Tibial nerve (tissue), 4 donors: ENCODE measurements at places on chromosomes 7 and 10.

- DNase-seq = no peak
These were observed 778.8 kb downstream of the LRMDA start for GRCh38 chr10:76210211-76210610.

GRCh38 chr10:106696239-106696638, 468.3 kb downstream of the SORCS1 start:
- no peak for DNase-seq

- no peak for DNase-seq
These were observed 238.3 kb upstream of the RNF32 start for GRCh38 chr7:156402255-156402654.

DNA sequence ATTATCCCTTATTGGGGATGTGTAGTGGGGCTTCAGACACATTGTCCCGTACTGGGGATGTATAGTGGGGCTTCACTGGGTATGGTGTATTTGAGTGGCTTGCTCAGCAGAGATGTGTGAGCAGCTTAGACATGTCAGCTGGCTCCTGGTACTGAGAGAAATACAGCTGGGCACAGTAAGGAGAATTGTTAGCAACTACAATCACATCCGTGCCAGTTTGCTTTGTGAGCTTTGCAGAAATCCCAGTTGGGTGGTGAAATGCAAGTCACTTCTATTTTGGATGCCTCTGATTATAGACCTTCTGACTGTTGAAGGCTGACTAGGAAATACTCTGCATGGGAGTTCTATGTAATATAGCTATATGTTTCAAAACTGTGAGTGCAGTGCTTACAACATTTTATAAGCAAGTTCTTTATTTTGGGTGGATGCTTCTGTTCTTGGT, 10.8 kb downstream of the CCNY start:
- DNase-seq = no peak

GRCh38 chr7:143492799-143493739, 15.4 kb downstream of the TAS2R41 start:
- DNase-seq = no peak

GRCh38 chr7:69992938-69993337, 394.7 kb downstream of the AUTS2 start:
- no peak for DNase-seq

- peak; percentile 82 for DNase-seq
These were observed 32.0 kb upstream of the HABP2 start for GRCh38 chr10:113520690-113521474.

DNA sequence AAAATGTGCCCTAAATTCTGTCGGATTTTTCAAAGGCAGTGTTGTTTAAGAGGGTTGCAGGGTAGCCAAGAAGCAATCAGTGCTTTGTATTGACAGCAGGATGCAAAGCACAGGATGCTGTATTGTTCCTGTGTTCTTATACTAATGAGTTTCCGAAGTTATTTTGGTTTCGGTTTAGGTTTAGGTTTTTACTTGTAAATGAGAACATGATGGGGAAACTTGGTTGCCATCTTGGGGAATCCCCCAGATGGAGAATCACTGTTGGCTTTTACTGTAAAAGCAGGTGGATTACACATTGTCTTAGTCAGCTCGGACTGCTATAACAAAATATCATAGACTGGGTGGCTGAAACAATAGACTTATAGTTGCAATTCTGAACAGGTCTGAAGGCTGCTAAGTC, 72.1 kb downstream of the INHBA start:
- no peak for DNase-seq

GRCh38 chr10:47452495-47453140, 31.3 kb downstream of the ANXA8 start:
- no peak for DNase-seq

DNA sequence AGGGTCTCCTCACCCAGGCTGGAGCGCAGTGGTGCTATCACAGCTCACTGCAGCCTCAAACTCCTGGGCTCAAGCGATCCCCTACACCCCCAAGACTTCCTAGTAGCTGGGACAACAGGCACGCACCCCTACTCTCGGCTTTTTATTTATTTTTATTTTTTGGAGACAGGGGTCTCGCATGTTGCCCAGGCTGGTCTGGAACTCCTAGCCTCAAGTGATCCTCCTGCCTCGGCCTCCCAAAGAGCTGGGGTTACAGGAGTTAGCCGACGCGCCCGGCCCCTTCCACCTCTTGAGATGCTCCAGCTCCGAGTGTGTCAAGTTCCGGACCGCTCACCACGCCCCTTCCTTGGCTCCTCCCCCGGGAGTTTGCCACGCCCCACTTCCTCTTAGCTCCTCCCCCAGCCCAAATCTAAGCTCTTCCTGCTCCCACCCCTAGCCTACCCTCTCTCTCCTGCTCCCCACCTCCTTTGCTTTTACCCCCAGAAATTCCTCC, 6.3 kb downstream of the NAT16 start:
- no peak for DNase-seq

- DNase-seq = no peak
These were observed 4.5 kb upstream of the ZEB1 start for GRCh38 chr10:31314256-31315150.

DNA sequence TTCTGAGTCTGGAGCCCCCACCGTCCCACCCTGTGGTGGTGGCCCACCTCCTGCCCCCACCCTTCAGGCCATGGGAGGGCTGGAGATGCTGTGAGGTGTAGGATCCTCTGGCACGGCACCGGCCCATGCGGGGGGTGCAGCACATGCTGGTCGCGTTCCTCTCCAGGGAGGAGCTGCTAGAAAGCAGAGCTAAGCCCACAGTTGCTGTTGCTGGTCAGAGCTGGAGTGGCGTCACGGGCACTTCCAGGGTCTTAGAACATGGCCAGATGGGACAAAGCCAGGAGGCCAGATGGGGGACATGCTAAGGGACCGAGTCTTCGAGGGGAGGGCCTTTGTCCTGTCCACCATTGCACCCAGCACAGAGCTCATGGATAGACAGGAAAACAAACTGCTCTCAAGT, 21.6 kb downstream of the AGAP3 start:
- DNase-seq = no peak

- DNase-seq = no peak
These were observed 336.8 kb downstream of the ARL4A start for GRCh38 chr7:13024121-13024674.

DNA sequence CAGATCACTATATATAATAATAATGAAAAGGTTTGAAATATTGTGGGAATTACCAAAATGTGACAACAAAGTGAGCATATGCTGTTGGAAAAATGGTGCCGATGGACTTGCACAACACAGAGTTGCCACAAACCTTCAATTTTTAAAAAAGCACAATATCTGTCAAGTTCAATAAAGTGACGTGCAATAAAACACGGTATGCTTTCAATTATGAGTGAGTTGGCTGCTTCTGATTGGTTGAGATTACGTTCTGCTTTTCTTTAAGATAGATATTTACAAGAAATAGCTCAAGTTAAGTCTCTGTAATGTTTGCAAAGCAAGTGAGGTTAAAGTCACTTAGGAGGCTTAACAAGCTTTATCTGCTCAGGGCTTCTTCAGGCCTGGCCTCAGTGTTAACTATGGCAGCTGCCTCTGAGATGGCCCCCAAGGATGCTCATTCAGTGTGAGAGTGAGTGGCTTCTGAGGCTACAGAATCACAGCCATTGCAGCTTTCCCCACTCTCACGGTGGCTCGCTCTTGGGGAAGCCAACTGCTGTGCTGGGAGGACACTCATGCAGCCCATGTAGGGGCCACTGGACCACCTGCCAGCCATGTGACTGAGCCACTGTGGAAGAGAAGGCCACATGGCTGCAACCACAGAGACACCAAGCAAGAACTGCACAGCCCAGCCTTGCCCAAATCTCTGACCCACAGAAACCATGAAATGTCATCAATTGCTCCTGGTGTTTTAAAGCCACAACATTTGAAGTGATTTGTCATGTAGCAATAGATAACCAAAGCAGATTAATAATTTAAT, 78.3 kb upstream of the TMEM72 start:
- DNase-seq = no peak

DNA sequence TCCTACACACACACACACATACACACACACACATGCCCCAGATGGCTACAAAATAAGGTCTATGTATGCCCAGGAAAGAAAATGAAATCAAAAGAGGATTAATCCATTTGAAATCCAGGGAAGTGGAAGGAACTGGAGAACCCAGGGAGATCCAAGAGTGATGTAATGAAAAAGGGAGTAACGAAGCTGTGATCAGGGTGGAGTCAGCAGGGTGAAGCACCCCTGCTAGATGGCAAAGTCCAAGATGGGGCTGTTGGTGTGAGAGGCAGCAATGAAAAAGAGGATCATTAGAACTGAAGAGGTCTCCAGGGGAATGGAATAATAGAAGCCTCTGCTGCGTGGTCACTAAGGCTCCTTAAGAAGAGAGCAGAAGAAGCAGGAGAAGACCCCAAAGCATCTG, 43.6 kb upstream of the IL6 start:
- no peak for DNase-seq

- DNase-seq = peak; percentile 61
These were observed 177.6 kb upstream of the NAMPT start for GRCh38 chr7:106462365-106462859.

DNA sequence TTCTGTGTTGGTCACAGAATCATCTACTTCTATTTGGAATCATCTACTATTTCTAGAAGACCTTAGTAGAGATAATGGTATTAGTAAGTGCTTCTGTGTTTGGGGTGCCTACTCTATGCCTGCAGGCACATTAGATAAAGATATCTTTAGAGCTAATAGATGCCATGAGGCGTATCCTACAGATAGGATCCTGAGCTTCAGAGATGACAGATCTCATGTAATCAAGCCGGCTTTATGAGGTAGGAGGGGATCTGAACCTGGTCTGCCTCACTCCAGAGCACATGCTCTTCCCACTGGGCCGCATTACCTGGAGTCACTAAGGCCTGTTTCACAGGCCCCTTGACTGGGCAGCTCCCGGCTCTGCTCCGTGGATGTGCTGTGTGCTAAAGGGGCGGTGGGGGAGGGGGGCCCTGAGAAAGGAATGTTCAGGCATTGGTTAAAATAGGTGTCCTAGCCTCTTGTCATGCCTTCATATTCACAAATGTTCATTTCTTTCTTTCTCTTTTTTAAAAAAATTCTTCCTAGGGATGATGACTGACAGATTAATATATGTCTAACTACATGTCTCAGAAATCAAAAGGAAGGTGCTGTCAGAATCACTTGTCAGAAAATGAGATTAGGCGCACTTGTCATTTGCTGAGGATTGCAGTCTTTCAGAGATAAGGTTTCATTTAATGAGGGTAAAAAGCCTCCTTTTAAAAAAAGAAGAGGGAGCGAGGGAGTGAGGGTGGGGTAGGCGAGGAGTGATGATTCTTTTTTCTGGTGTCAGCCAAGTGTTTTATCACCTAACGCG, 458.0 kb upstream of the GALNT17 start:
- no peak for DNase-seq

DNA sequence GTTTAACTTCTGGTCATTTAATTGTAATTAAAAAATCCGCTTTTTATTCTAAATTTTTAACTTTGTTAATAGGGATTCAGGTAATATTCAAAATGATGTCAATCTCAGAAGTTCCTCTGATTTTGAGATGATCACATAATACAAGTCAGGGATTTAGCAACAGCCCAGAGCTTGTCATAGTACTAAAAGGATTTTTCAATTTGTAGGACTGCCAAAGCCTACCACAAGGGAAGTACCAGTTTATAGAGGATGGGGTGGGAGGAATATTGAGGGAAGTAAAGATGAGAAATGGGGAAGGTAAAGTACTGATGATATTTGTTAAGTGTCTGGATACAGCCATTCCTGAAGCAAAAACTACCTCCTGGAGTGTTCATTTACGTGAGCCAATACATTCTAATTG, 278.2 kb upstream of the TEX47 start:
- DNase-seq = no peak

- DNase-seq = no peak
These were observed 181.0 kb downstream of the COBL start for GRCh38 chr7:51135576-51135975.

DNA sequence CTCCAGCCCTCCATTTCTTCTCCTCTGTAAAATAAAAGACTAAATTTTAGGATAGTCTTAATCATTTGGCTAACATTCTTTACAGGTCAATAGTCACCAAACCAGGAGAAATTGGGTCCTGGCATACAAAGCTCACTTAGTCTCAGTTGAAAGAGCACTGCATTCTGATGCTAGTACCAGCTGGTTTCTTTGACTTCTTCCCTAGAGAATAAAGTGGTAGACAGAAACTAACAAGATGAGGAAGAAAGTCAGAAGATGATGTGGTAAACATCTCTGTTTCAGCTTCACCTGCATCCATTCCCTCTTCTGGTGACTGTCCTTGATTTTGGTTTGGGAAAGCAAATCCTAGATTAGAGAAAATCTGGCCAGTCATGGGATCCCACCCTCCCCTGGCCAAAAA, 37.2 kb downstream of the NKX2-3 start:
- DNase-seq = no peak

- no peak for DNase-seq
These were observed 647.7 kb downstream of the GRM8 start for GRCh38 chr7:126605056-126605455.

DNA sequence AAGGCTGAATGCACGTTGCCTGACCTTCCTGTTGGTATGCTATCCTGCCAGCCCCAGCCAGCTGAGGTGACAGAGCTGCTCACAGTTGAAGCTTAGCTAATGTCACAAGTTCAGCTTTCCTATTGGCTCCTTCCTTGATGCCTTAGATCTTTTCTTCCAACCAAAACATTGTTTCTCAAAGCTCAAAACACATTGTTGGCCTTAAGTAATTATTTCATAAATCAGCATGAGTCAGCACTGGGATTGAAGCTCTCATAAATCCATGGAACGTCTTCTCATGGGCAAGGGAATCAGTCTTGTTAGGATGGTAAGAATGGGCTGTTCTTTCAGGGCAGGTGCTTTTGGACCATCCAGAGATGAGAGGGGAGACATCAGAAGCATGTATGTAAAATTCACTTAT, 128.1 kb upstream of the SAMD8 start:
- DNase-seq = no peak

- DNase-seq = no peak
These were observed 42.4 kb upstream of the FAM20C start for GRCh38 chr7:149791-150636.

GRCh38 chr7:139061416-139061815, 25.6 kb upstream of the ZC3HAV1L start:
- DNase-seq = no peak

DNA sequence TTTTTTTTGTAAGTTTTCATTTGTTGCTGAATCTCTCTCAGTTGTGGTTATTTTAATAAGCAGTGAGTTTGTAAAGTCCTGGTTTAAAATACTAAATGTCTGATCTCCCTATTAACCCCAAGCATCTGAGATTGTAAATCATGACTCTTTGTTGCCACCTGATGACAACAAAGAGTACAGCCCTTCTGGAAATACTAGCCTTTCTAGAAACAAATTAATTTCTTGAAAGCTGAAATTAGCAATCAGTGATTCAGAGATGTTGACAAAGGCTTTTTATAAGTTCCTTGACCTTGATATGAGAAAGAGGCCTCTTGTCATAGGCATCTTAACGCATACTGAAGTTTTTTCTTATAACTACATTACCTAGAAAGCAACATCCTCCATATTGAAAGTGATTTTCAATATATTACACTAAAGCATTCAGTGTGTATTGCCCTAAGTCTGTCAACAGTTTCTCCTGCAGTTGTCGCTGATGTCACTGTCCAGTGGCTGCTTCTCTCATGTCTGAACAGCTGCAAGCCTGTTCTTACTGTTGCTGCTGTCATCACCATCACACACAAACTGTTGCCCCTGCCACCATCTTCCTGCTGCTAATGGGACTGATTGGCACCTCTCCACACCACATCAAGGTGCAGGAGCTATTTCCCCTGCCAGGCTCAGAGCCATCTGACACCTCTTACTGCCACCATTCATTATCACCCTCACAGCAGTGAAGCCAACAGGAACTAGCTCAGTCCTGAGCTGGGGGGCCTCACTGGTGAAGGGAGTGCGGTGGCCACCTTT, 95.1 kb upstream of the LRGUK start:
- DNase-seq = no peak

GRCh38 chr7:139192014-139192706, 38.9 kb upstream of the UBN2 start:
- DNase-seq = no peak

GRCh38 chr7:130908345-130909160, 174.5 kb upstream of the KLF14 start:
- DNase-seq = no peak
